SW 1271 (cell line): ENCODE measurements at places on chromosomes 3 and 15.

DNA sequence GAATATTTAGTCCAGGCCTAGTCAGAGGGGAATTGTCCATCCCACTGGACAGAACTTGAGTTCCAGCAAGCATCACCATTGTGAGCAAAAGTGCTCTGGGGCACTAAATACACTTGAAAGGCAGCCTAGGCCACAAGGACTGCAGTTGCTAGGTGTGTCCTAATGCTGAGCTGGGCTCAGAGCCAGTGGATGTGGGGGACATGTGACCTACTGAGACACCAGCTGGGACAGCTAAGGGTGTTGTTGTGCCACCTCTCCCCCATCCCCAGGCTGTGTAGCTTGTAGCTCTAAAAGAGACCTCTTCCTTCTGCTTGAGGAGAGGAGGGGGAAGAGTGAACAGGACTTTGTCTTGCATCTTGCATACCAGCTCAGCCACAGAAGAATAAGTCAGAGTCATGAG is 120.9 kb downstream of the DTWD1 start:
- no peak for DNase-seq

DNA sequence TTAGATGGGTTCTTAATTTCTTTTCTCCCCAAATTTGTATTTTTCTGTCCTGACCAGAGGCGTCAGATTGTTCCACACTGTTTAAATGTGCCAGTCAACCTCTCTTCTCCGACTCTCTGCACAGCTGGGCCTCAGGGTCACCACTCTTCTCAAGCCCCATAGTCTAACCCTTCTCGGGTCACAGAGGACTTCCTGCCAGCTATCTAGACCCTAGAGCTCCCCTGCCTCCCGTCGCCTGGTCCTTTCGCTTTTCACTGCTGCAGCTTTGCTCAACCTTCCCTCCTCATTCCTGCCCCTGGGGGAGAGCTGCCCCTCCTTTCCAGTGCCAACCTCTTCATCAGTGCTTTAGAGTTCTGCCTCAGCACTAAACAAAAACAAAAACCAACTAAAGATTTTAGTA is 151.7 kb downstream of the ATG7 start:
- no peak for DNase-seq

GRCh38 chr3:111785034-111785433 is 74.0 kb upstream of the PHLDB2 start:
- no peak for DNase-seq

GRCh38 chr3:170163956-170164645 is 17.4 kb downstream of the PHC3 start:
- no peak for DNase-seq

DNA sequence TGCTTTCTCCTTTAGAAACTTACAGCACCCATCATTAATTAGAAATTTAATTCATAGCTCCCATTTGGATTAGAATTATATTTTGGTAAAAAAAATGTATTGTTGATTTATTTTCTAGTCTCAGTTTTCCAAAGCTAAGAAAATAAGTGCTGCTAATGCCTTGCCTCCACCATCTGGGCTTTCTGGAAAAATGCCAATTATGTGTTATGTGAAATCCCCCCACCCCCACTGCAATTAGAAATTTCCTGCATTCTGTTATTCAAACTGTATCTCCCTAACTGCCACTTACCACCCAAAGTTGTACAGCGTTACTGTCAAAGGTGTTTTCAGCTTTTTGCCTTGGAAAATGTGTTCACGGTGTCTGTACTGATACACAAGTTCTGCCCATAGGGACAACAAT is 617.2 kb upstream of the UBE2E2 start:
- no peak for DNase-seq

GRCh38 chr3:8499181-8499611 is 2.4 kb upstream of the LMCD1 start:
- no peak for DNase-seq

- no peak for DNase-seq
Observed at GRCh38 chr15:64282701-64283100, 73.3 kb downstream of the CSNK1G1 start.

DNA sequence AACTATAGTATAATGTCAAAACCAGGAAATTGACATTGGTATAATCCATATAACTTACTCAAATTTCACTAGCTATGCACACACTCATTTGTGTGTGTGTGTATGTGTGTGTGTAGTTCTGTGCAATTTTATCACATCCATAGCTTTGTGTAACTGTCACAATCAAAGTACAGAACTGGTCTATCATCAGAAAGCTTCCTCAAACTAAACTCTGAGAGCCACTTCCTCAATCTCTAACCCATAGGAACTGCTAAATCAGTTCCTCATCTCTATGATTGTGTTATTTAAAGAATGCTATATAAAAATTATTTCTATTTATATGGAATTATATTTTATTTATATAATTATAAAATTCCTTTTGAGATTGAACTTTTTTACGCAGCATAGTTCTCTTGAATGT is 18.1 kb downstream of the LNP1 start:
- no peak for DNase-seq

DNA sequence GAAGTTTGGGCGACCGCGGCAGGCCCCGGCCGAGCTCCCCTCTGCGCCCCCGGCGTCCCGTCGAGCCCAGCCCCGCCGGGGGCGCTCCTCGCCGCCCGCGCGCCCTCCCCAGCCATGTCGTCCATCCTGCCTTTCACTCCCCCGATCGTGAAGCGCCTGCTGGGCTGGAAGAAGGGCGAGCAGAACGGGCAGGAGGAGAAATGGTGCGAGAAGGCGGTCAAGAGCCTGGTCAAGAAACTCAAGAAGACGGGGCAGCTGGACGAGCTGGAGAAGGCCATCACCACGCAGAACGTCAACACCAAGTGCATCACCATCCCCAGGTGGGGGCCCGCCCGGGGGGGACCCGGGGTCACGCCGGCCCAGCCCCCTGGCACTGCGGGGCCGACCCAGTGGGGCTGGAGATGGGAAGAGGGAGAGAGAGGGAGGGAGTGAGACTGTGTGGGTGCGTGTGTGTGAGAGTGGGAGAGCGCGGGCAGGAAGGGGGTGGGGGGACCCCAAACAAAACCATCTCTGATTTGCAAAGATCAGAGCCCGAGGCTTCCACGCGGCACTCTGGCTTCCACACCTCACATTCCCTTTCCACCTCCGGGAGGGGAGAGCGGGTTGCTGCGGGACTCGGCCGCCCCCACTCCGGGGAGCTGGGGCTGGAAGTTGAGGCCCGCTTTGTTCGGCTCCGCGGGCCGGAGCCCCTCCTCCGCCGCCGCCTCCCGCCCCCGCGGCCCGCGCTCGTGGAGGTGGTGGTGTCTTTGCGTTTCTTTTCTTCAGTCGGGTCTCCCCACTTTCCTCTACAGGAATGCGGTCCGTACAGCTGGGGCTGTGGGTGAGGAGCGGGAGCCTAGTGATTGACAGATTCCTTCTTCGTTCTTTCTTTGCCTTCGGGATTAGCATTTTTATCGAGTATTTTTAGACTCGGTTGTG is 898 bp downstream of the SMAD3 start:
- DNase-seq: no peak

GRCh38 chr15:70153921-70154717 is 56.4 kb upstream of the TLE3 start:
- no peak for DNase-seq

DNA sequence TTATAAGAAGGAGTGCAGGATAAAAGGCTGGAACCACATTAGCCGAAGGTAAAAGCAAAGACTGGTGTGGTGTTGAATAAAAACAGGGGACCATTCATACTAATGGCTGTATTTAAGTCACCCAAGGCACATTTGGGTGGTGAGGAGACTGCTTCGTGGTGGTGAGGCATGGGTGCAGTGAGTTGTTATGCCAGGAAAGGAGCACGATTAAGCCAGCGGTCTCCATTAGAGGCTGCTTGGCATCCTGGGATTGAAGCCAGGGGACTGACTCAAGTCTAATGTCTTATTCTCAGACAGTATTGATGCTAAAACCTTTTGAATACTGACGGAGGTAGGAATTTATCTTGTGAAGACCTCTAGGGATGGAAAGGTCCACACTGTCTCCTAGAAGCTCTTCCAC is 21.9 kb downstream of the FEM1B start:
- DNase-seq: no peak

DNA sequence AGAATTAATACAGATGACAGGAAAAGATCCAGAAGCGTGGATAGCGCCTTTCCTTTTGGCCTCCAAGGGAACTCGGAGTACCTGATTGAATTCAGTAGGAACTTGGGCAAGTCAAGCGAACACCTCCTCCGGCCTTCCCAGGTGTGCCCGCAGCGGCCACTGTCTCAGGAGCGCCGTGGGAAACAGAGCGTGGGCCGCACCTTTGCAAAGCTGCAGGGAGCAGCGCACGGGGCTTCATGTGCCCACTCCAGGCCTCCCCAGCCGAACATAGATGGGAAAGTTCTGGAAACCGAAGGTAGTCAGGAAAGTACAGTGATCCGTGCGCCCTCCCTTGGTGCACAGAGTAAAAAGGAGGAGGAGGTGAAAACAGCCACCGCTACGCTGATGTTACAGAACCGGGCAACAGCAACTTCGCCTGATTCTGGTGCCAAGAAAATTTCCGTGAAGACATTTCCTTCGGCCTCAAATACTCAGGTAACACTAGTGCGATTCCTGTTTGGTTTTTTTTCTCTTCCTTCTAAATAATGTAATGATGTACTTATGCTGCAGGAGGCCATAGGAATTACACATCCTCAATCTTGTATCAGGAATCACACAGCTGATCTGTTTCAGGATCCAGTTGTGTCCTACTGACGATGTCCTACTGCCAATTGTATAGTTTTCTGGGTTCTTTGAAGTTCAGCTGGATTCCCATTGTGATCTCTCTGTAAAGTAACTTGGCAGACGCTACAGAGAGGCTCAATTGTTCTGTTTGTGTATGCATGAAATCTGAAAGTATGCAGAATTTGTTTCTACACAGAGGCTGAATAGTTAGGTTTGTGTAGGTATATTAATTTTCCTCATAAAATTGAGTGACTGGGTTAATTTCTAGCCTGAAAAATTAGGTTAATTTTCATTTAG is 63.1 kb downstream of the CGNL1 start:
- DNase-seq: no peak

- no peak for DNase-seq
Observed at GRCh38 chr3:76879959-76880358, 159.9 kb upstream of the ROBO2 start.

- DNase-seq: no peak
Observed at GRCh38 chr15:89521605-89522004, 25.2 kb upstream of the RHCG start.

- no peak for DNase-seq
Observed at GRCh38 chr3:129121016-129121791, 400 bp downstream of the RAB43 start.

DNA sequence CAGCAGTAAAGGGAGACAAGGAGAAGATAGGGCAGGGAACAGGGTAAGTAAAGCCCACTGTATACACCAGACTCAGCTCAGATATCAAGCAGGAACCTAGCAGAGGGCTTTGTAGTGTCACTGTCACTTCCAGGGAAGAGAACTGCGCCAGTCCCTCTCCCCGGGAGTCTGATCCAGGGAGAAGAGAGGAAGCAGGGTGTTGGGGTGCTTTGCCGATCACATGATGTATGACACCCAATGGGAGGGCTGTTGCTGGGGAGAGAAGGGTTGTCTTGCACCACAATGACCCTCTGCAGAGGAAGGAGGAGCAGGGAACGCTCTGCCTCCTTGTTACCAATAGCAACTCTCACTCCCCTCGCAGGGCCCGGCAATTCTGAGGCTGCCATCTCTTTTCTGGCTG is 147.2 kb upstream of the SLC2A2 start:
- DNase-seq: no peak

DNA sequence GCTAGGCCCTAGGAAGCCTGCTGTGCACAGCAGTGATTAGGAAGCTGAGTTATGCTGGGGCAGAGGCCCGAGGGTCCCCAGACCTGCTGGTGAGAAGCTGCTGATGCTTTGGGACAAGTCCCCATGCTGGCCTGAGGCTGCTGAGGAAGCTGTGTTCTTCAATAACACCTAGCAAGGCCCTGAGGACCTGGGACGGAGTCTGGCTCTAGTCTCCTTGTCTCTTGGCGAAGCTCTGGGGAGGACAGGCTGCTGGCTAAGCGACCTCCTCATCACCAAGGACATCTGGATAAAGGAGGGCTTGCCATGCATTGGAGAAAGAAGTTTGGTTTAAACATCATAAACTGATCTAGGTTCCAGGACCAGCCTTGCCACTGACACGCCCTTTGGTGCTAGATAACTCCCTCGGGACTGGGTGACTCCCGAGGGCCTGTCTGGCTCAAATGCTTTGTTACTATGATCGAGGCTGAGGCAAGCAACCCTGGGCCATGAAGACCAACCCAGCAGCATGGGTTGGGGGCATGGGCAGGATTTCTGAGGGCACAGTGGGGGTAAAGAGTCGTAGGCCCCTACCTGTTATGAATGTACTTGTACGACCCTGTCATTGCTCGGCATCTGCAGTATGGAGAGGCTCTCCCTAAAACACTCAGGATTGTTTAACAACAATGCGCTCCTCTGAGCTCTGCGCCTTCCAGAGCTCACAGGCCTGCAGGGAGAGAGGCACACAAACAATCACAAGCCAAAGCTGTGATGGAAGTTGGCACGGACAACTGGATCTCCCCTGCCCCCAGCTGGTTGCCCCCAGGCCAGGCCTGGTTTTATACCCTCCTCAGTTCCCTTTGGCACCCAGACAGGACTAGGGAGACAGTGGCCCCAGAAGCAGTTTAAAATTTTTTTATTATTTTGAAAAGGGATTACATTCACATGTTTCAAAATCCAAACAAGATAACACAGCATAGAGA is 64.4 kb downstream of the LINGO1 start:
- DNase-seq: no peak

GRCh38 chr15:31464216-31465082 is 137.8 kb downstream of the KLF13 start:
- no peak for DNase-seq

GRCh38 chr15:27481768-27482167 is 510.8 kb downstream of the GABRG3 start:
- DNase-seq: no peak

GRCh38 chr3:76134166-76134565 is 348.8 kb upstream of the ZNF717 start:
- no peak for DNase-seq

DNA sequence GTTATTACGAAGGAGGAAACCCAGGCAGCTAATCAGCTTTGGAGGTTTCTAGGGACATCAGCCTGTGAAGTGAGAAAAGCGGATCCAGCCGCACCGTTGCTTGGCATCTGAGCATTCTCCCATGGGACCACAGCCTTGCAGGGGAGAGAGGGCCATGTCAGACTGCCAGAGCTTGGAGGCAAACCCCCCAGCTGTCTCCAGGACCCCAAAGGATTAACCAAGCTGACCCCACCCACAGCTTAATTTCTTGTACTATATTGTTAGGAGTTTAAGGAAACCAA is 5.1 kb downstream of the IGDCC3 start:
- no peak for DNase-seq

GRCh38 chr3:14565868-14566588 is 25.9 kb upstream of the GRIP2 start:
- DNase-seq: no peak

- no peak for DNase-seq
Observed at GRCh38 chr3:120536642-120537041, 59.5 kb upstream of the NDUFB4 start.

- DNase-seq: no peak
Observed at GRCh38 chr3:142148044-142148791, 1.1 kb downstream of the TFDP2 start.

GRCh38 chr3:105480768-105481167 is 114.1 kb downstream of the ALCAM start:
- no peak for DNase-seq
